ENCODE measurements at places on chromosomes 5 and 9.

- no peak for DNase-seq
These were observed 3.9 kb upstream of the ZCCHC9 start for GRCh38 chr5:81297531-81297930.

DNA sequence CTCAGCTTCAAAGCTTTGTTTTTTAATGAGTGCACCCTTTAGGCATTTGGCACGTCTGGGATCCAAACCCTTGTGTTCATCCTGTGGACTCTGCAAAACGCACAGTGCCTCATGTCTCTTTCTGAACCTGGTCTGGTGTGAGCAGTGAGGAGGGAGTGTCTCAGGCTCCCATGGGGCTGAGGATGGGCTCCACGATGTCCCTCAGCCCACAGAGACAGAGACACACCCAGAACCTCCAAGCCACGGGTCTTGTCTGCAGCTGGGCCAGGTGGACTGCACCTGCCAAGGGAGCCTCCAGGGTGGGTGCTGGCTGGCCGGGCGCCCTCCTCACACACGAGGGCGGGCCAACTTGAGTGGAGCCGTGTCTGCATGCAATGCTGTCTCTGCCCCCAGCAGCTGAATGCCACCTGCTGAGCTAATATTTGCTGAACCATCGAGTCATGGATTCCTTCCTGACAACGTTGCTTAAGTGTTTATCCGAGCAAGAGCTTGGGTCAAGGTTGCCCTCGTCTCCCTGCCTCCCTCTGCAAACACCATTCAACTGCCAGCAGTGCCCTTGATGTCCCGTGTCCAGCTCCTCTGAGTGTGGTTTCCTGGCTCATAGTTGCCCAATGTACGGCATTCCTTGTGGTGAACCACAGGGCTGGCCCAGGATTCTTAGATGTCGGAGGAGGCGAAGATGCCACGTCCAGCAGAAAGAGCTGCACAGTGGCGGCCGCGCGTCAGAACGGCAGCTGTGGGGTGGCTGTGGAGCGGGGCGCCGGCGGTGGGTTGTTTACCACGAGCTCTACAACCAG, 31.4 kb upstream of the LPCAT1 start:
- DNase-seq, result peak; percentile 33

GRCh38 chr5:73448463-73449136, at the start of gene FOXD1:
Gene FOXD1, minus strand, starts transcription at chr5:73448777. Its CDS starts 415 bp downstream, at chr5:73448362.
- peak; percentile 88 for DNase-seq

GRCh38 chr9:128503870-128504269, 649 bp upstream of the GLE1 start:
- no peak for DNase-seq

DNA sequence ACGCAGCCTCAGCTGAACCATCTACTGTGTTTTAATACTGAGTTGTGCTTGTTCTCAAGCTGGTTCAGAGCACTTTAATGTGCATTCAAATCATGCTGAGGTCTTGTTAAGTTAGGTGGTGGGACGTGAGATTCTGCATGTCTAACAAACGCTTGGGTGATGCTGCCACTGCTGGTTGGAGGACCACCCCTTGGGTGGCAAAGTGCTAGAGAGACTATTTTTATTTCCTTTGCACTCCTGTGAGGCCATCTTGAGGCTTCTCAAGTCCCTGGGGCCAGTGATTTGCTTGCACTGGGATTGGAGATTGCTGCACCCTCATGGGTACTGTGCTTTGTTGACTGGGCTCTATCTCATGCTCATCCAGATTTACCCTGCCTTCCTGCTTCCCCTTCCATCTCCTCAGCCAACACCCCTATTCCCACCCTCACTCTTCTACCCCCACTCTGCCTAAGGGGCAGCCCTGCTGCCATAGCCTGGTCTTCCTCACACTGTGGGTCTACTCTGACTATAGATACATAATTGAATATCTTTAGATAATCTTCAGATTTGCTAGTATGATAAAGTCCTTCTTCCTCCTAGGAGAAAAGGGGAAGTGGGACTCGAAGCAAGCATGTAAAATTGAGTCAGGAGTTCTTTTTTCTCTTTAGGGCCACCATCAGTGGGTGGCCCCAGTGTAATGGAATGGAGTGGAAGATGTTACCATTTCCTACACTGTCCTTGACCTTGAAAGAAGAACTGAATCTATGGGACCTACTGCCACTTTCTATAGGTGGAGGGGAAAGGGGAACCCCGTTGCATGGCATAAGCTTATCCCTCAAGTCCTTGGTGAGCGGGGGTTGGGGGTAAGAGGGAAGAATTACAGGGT, 45.1 kb upstream of the SUB1 start:
- DNase-seq, result no peak

DNA sequence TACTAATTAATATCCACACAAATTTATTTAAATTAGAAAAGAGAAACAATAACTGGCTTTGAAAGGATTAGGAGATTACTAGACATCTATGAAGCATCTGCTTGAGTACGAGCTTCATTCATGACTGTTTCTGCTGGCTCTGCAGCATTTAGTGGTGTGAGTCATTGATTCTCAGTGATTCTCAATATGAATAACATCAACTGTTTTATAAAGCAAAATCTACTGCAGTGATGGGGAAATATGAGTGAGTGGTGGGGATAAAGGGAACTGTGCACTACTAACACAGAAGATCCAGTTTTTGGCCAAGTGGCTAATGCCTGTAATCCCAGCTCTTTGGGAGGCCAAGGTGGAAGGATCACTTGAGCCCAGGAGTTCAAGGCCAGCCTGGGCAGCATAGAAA, 8.4 kb downstream of the FNBP1 start:
- no peak for DNase-seq

GRCh38 chr5:131005963-131006684, 158.9 kb downstream of the HINT1 start:
- no peak for DNase-seq

- DNase-seq, result no peak
These were observed 131.8 kb upstream of the FBN2 start for GRCh38 chr5:128669803-128670202.

DNA sequence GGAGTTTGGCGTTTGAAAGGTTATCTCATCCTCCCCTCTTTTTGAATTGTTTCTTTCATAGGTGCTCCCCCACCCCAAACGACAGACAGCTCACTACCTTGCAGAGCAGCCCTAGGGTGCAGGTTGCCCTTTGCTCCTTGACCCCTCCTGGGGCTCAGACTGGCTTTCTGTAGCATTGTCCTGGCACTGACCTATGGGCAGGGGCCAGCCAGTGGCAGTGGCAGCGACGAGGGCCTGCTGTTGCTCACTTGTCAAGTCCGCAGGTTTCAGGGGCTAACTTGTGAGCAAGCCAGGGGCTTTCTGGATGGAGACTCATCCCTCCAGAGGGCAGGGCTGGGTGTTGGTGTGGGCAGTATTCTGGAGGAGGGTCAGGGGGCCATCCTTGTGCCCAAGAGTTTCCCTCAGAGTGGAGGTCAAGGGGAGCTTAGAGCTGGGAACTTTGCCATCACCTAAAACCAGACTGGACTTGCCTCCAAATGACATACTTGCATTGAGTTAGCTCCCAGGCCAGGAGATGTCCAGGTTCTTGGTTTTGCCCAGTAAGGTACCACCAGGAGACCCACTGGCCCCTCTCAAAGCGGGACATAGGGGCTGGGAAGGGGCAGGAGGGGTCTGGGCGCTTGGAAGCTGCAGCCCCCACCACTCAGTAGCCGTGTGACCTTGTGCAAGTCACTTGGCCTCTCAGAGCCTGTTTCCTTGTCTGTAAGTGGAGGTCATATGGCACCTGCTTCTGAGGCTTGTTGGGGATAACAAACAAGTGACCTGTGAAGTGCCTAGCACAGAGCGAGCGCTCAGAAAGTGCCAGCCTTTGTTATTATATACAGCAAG, 53.5 kb upstream of the CDKN2AIPNL start:
- DNase-seq, result no peak

- DNase-seq, result no peak
These were observed 946 bp upstream of the LTC4S start for GRCh38 chr5:179792612-179793467.

GRCh38 chr5:60886158-60886557, 42.1 kb upstream of the ELOVL7 start:
- DNase-seq, result no peak

DNA sequence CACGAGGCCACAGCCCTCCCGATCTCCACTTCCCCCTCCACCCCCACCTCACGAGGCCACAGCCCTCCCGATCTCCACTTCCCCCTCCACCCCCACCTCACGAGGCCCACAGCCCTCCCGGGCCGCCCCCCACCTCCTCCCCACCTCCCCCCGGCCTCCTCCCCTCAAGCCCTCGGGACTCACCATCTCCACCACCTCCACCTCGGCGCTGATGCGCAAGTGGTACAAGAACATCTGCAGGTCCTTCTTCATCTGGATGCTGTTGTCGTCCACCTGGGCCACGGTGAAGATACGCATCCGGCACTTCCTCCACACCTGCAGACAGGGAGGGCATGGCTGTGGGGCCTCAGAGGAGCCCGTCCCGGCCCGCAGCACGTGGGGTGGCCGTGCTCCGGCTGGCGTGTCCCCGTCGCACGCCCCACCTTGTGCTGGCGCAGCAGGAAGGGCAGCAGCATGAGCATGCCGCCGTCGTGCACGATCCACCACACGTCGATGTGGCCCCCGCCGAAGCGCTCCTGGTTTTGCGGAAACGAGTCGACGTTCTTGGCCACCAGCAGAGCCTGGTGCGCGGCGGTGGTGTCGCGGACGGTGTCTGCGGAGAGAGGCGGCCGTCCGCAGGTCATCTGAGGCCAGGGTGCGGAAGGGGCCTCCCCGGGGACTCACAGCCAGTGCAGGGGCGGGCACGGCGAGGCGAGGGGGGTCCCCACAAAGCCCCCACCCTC, 48.0 kb downstream of the SLC12A7 start:
- DNase-seq, result no peak

GRCh38 chr5:138336952-138337684, 948 bp upstream of the FAM53C start:
- DNase-seq, result no peak

DNA sequence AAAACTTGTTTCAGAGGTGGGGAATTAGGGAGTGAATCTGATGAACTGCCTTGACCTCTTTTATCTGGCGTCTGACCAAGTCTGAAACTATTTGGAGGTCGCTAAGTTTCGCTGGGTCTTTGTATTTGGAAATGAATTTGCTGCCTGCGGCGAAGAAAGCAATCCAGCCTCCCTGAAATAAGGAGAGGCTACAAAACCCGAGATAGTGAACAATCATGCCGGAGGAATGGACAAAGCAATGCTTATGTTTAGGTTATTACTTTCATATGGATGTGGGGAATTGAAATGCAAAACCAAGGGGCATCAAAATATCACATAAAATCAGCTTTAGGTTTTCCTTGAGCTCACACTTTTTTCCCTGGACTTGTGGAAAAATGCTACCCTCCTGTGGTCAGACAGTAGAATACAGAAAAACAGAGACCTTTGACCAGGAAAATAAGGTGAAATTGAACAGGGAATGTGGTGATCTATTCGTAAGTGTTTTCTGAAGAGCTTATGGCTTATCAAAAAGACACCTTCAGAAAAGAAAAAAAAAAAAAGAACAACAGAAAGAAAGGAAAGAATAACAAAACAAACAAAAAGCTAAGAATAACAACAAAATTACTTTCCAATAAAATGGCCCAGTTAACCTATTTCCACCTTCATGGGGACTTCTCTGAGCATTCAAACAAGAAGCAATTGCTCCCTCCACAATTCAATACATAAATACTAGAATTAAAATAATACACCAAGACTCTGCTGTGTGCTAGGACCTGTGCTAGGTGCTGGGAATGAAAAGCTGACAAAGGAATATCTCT, 68.6 kb upstream of the DPYSL3 start:
- no peak for DNase-seq

- no peak for DNase-seq
These were observed 310.6 kb downstream of the NDUFS4 start for GRCh38 chr5:53871050-53871449.

DNA sequence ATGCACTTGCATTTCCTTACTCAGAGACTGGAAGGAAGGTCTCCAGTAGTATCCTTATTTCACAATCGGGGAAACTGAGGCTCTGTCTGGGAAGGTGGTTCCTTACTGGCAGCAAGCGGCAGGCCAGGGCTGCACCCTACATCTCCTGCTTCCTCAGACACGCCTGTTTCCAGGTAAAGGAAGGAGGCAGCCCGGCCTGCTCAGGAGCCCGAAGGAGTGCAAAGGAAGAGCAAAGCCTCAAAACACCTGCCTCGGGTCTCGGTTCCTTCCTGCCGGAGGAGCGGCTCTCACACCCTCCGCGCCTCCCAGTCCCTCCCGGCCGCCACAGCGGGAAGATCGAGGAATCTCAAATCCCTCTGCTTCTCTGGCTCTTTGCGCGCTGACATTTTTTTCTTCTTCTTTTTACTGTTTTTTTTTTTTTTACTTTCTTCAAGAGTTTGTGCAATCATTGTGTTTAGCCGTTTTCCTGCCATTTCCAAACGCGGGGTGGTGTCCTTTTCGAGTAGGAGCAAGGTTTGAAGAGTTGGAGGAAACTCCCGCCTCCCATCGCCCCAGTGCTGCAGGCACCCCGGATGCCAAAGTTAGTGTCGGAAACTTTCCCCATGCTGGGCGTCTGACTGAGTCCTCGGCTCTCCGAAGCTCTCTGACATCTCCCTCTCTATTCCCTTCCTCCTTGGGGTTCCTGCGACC, 1.0 kb downstream of the GGTA1 start:
- DNase-seq, result no peak

- no peak for DNase-seq
These were observed 3.2 kb upstream of the C5orf63 start for GRCh38 chr5:127076315-127077129.

GRCh38 chr5:82858151-82859025, 218.8 kb downstream of the TMEM167A start:
- DNase-seq, result no peak

- no peak for DNase-seq
These were observed 730.9 kb upstream of the TYRP1 start for GRCh38 chr9:11962327-11962726.

- no peak for DNase-seq
These were observed 2.7 kb upstream of the MYMK start for GRCh38 chr9:133527444-133527920.

DNA sequence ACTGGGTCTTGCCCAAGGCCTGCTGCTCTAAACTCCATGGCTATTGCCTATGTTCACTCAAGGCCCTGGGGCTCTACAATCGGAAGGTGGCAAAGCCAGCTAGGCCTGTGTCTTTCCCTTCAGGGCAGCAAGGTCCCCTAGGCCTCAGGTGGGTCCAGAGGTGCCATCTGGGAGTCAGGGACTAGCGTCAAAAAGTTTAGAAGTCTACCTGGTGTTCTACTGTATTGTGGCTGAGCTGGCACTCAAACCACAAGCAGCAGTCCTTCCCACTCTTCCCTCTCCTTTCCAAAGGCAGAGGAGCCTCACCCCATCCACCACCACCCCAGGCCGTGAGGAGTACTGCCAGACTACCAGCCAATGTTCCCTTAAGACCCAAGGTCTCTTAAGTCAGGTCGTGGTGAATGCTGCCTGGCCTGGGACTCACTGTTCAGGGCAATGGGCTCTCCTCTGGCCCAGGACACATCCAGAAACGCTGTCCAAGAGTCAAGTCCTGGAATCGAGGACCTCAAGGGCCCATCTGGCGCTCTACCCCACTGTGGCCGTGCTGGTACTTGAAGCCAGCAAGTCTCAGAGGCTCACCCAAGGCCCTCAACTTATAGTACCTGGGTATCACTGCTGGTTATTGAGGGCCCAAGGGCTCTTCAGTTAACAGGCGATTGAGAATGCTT, 13.0 kb upstream of the SARDH start:
- no peak for DNase-seq

GRCh38 chr9:87592554-87593358, 95.1 kb downstream of the DAPK1 start:
- no peak for DNase-seq

GRCh38 chr5:132090107-132090506, 16.5 kb downstream of the CSF2 start:
- DNase-seq, result no peak

GRCh38 chr5:31638345-31638744, 586 bp upstream of the PDZD2 start:
- DNase-seq, result no peak

All from H1 (cell line).